HL-60 (cell line): ENCODE measurements at places on chromosomes 3 and 15.

DNA sequence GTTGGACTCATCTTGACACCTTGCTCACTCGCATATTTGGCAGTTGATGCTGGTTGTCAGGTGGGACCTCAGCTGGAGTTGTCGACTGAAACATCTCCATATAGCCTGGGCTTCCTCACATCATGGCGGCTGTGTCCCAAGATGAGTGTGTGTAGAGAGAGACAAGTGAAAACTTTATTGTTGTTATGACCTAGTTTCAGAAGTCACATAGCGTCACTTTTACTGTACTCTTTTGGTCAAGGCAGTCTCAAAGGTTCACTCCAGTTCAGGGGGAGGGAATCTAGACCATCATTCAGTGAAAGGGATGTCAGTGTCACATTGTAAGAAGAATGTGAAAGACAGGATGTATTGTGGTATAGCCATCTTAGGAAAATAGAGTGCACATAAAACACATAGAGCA lies 214.2 kb downstream of the ITPR1 start:
- no peak for DNase-seq

GRCh38 chr15:43029476-43029875 lies 76.4 kb downstream of the UBR1 start:
- DNase-seq: no peak

DNA sequence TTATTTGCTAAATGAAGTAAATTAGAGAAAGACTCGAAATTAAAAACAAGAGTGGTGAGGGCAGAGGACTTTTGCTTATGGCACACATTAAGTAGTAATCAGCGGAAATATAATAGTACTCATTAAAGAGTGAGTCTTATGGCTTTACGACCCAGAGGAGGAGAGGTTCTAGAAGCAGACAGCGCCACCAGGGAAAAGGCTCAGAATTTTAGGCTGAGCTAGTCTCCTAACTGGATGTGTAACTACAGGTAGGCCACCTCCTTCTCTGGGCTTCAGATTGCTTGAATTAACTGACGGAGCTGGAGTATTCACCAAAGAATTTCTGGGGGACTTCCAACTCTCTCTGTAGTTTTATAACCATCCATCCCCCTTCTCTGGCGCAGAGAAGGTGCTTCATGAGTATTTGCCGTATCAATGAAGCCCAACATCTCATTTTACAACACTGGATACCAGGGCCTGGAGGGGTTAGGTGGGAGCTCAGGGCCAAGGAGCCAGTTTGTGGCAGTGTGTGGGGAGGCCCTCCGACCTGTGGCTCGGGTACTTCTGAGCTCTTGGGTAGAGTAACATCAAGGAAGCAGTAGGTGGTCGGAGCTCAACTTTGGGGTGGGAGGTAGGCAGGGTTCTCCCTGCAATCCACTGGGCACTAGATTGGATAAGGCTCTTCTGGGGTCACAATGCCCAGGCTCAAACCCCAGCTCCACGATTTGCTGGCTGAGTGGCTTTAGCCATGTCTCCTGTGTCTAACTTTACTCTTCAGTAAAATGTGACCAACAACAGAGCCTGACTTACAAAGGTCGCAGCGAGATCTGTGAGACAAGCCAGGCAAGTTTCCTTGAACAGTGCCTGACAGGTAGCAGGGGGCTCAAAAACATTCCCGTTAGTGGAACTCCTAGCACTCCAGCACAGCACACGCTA lies 1.1 kb downstream of the CHCHD4 start:
- no peak for DNase-seq

DNA sequence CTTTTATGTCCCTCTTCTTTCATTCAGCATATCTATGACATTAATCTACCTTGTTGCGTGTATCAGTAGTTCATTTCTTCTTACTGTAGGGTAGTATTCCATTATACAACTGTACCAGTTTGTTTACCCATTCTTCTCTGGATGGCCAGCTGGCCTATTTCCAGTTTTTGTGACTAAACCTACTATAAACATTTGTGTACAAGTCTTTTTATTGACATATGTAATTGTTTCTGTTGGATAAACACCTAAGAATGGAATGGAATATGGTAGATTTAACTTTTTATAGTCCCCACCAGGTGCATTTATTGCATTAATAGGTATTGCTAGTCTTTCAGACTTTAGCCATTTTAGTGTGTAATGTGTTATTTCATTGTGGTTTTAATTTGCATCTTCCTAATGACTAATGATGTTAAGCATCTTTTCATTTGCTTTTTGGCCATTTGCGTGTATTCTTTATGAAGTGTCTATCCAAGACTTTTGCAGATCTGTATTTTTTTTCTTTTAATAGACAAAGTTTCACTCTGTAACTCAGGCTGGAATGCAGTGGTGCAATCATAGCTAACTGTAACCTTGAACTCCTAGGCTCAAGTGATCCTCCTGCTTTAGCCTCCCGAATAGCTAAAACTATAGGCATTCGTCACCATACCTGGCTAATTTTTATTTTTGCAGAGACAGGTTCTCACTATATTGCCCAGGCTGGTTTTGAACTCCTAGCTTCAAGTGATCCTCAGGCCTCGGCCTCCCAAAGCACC lies 41.9 kb upstream of the XRN1 start:
- no peak for DNase-seq

DNA sequence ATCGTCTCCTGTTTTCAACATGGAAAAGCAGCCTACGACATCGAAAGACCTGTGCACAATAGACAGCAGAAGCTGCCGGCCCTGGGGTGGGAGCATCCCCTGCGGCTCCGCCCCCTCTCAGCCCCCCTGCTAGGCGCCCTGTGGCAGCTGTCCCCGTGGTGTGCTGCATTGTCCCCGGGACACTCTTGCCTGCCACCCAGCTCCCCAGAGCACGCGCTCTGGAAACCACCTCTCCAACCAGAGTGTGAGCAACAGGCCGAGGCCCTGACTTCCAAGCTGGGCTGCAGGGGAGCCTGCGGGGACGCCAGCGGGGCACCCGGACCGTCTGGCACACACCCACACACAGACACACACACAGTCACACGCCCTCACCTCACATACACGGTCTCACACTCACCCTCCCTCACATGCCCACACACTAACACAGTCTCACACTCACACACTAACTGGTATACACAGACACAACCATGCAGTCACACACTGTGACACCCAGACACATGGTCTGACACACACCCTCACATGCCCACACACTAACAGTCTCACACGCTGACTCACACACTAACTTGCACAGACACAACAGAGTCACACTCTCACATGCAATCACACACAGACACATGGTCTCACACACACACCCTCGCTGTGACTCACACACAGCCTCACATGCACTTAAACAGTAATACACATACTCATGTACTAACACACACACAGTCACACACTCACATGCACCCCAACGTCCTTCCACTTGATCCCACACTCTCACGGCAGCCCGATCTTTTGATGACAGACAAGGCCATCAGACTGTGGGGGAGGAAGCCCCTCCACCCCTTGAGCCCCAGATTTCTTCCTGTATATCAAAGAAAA lies 94.7 kb downstream of the OCA2 start:
- DNase-seq: no peak

- DNase-seq: peak; percentile 37
Measured at GRCh38 chr3:169929830-169930519, 18.6 kb downstream of the SAMD7 start.

DNA sequence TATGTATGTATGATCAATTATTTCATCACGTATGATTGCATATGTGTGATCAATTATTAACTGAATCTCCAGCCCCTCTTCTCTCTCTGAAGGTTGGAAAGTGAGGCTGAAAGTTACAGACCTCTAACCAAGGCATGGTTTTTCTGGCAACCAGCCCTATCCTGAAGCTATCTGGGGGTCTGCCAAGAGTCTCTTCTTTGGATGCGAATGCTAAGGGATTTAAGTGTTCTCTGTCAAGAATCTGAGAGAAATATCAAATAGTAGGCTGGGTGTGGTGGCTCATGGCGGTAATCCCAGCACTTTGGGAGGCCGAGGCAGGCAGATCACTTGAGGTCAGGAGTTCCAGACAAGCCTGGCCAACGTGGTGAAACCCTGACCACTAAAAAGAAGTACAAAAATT lies 8.1 kb downstream of the NKTR start:
- DNase-seq: no peak

DNA sequence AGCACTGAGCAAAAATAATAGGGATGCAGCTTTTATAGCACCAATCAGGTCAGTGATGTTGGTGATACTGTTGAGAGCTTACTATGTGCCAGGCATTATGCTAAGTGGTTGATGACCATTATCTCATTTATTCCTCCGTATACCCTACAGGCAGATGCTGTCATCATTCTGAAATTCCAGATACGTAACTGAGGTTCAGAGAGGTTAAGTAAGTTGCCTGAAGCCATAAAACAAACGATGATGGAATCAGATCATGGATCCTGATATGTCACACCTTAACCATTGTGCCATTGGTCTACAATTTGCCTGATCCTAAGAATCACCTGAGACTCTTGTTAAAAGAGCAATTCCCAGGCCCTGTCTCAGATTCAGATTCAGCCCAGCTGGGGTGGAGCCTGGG lies 49.5 kb downstream of the ST6GAL1 start:
- DNase-seq: no peak

- no peak for DNase-seq
Measured at GRCh38 chr3:140559546-140559945, 118.3 kb upstream of the TRIM42 start.

DNA sequence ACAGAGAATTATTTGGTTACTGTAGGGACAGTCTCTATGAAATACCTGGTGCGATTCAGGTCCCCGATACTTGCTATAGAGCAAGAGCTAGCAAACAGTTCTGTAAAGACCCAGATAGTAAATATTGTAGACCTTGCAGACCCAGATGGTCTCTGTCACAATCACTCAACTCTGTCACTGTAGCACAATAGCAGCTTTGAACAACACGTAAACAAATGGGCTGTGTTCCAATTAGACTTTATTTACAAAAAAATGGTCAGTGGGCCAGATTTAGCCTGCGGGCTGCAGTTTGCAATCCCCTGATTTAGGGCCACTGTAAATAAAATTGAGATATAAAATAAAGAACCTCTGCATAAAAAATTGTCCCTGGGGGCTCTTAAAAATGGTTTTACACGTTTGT lies 127.7 kb downstream of the SV2B start:
- no peak for DNase-seq

DNA sequence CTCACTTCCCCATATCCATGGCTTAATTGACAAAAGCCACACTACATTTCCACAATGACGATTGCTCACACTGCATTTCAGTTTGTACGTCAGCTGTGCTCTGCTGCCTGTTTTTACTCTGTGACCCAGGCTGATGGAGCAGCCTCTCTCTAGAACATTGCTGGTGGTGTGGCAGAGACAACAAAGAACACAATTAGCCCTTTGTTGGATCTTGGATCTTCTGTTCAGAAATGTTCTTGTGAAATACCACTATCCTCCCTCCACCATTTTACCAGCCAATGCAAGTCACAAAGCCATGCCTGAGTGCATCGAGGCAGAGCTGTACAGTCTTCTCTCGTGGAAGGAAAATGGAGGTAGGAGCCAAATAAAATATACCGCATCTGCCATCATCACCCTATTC lies 56.9 kb upstream of the TBC1D5 start:
- no peak for DNase-seq

- DNase-seq: no peak
Measured at GRCh38 chr15:73608941-73609340, 24.2 kb downstream of the NPTN start.

DNA sequence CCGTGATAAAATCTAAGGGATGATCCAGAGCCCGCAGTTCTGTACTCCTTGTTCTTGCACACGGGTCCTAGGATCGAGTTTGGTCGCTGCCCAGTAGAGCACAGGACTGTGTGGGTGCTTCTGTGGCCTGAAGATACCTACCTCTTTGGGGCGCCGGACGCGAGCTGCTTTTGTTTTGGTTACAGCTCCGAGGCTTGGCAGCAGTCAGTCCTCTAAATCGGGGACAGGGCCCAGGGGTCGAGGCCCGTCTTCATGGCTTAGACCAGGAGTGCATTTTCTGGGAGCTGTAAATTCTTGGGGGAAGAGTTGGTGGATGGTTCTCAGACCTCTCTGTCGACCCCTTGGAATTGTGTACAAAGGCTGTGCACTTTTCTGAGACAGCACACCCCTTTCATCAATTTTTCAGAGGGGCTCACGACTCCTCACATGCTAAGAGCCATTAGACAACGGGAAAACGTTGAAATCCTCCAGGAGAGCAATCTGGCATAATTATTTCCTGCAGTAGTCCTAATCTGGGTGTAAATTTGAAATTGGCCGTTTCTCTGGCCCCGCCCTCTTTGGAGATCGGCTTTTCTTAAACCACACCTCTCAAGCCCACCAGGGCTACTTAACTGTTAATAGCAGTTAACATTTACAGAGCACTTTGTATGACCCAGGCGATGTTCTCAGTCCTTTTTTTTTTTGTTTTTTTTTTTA lies 928 bp downstream of the CEP97 start:
- peak; percentile 18 for DNase-seq

DNA sequence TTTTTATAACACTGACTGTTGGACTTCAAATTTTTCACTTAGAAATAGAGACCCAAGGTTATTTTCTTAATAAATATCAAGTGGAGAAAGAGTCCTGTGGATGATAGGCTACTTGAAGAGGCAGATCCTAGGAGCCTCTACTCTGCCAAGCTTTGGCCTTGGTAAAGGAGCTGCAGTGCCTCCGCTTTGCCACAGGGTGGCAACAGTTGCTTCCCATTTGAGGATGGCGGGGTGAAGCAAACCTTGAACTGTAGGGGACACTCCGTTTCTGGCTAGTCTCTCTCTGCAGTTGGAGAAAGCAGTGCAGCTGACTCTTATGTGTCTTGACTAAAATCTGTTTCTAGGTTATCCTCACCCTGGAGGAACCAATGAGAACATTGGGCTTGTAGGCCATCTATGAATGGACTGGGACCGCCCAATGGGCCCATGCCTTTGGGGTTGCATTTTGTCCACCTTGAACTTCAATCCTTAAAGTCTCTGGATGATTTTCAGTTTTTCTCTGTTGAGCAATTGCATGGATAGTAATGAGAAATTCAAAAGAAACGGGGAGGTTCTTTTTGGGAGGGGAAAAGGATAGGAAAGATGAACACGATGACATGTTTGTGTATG lies 9.8 kb downstream of the SCG5 start:
- peak; percentile 60 for DNase-seq

- DNase-seq: no peak
Measured at GRCh38 chr3:8001712-8002111, 499.9 kb upstream of the LMCD1 start.

- DNase-seq: no peak
Measured at GRCh38 chr3:107965136-107965655, 125.6 kb downstream of the CD47 start.

DNA sequence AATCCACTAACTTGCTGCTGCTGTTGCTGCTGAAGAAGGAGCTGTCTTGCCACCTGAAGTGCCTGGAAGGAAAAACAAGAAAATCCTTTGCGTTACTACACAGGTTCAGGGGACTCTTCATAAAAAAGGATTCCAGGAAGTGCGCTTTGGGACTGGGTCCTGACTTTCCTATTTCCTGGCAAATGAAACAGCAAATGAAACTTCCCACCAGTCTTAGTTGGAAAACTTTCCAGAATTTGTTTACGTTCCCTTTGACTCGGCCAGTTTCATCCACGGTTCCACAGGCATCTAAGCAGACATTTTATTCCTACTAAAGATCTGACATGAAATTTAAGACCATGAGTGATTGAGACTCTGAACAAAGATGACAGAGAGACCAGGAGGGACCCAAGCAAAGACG lies 471.0 kb downstream of the FOXP1 start:
- no peak for DNase-seq

- no peak for DNase-seq
Measured at GRCh38 chr3:124529826-124530571, 200.3 kb upstream of the UMPS start.

GRCh38 chr15:74958320-74958907 lies 1.8 kb upstream of the RPP25 start:
- DNase-seq: no peak
